ENCODE measurements at places on chromosomes 6 and 20. TPM values are rescaled to one million over a fixed set of nuclear protein-coding genes. Genes with fewer than 3 reads are reported as not detected.
A peak's percentile ranks its signal among the peaks of the same experiment; 100 is the strongest.

DNA sequence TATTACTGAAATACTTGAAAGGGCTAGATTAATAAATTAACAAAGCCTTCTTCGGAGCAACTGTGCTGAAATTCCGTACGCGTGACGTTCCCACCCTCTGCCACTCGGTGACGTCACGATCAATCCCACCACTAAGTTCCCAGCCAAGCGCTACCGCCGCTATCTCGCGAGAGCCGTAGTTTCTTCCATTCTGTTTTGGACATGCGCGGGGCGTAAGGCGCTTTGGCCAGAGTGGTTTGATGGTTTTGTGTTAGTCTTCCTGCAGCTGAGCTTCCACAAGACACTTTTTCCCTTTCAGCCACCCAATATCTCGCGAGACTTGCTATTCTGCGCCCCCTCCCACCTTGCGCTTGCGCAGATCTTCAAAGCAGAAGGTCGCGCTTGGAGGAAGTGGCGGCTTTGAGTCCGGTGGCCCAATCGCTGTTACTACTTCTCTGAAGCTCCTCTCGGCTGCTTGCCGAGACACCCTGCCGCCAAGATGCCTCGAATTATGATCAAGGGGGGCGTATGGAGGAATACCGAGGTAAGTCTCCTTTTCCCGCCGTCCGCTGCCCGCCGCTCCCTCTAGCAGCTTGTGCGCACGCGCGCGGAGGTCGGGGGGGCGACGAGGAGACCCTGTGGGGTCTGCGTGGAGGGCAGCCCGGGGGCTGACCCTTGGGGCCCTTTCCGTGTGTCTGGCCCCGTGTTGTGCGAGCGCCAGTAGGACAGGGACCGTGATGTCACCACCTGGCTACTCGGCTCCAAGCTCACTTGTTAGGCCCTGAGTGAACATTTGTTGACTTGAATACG lies at the start of gene CDC5L:
Gene CDC5L (plus strand): TSS at position 361 of the 789 bp plus-strand sequence. CDS start 118 bp downstream, at position 479.
- peak; percentile 98 for DNase-seq

- no peak for DNase-seq
Measured at GRCh38 chr6:126919947-126920346, 198.5 kb upstream of the RSPO3 start.

DNA sequence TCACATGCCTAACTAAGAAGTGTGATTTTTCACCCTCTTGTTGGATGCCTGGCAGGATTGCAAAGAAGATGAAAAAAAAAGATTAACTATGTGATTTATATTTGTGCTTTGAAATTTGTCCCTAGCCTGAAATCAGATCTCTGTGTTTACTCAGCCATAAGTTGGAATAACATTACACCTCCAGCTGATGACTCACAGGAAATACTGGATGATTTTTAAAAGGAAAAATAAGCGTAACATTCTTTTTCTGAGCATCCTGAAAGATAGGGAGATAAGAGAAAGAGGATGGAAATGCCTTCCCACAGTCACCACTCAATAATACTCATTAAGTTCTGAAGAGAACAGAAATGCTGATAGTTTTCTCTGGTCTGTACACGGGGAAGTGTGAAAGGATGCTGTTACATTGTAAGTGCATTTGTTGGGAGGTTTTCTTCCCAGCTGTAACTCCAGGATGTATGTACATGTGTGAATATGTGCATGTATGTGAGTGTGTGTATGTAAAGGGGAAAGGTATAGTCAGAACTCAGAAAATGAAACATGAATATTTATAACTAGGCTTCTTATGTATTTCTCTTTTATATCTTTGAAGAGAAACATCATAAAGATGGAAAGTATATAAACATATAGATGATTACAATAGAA lies 37.4 kb upstream of the RIPPLY2 start:
- DNase-seq = no peak

Gene C20orf204
- 0.60 TPM for total RNA-seq

Gene HTR1E
- total RNA-seq = 0.89 TPM

- DNase-seq = no peak
Measured at GRCh38 chr6:24969343-24969860, 33.6 kb upstream of the RIPOR2 start.

GRCh38 chr6:143804835-143805239 lies 38.3 kb upstream of the LTV1 start:
- DNase-seq = no peak

DNA sequence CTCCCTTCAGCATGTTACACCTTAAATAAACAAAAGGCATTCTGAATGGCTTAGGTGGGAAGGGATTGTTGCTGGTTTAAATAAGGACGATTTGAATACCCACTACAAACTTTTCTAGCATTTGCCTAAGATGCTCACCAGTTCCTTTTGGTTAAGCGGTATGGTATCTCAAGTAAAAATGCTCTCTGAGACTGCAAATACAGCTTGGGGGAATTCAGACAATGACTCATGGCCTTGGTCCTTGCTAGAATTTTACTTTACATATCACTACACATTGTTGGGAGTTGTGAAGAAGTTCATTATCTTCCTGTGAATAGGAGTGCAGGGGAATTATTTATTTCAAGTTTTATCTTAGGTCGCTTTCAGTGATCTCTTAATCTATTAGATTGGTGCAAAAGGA lies 670.7 kb downstream of the UTRN start:
- no peak for DNase-seq

GRCh38 chr6:6725468-6726209 lies 137.1 kb downstream of the LY86 start:
- no peak for DNase-seq

DNA sequence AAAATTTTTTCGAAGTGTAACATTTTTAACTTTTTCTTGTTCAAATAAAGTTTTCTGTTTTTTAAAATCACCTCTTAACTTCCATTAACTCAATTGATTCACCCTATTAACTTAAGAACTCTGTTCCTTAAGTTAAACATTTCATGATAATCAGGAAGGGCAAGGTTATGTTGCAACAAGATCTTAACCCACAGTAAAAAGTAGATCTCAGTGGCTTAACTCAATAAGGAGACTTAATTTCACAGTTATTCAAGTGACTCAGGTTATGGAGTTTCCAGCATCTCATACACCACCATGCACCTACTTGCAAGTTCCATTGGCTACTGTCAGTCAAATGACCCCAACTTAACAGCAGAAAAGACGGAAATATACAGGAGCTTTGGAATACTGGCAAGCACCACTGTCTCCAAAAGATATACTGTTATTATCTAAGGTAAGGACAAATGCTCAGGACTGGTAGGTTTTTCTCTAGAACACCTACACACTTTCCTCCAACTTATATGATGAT lies 11.2 kb downstream of the HLA-DQB1 start:
- no peak for DNase-seq

DNA sequence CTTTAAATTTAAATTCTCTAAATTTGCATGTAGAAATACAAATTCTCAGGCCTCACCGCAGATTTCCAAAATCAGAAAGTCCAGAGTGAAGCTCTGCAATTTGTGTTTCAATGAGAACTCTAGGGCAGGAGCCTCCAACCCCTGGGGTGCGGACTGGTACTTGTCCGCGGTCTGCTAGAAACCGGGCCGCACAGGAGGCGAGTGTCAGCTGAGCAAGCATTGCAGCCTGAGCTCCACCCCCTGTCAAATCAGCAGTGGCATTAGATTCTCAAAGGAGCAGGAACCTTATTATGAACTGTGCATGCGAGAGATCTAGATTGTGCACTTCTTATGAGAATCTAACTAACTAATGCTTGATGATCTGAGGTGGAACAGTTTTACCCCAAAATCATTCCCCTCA lies 203.0 kb upstream of the PCSK2 start:
- no peak for DNase-seq

Gene MROH8
- 4.6 TPM for total RNA-seq

DNA sequence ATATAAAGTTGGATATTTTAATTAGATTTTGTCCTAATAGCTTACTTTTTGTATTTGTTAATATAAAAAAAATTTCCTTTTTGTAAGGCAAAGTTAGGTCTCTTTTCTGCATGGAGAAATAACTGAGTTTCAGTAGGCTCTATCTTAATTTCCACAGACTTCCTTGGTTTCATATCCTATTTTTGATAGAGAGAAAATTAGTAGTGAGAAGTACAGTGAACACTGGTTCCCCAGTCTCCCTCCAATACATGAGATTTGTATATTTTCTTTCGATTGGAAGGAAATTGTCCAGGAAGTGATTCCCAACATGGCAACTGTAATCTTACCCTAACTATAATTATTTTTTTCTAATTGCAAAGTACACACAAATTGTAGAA lies 26.4 kb downstream of the TRIM27 start:
- DNase-seq = no peak

DNA sequence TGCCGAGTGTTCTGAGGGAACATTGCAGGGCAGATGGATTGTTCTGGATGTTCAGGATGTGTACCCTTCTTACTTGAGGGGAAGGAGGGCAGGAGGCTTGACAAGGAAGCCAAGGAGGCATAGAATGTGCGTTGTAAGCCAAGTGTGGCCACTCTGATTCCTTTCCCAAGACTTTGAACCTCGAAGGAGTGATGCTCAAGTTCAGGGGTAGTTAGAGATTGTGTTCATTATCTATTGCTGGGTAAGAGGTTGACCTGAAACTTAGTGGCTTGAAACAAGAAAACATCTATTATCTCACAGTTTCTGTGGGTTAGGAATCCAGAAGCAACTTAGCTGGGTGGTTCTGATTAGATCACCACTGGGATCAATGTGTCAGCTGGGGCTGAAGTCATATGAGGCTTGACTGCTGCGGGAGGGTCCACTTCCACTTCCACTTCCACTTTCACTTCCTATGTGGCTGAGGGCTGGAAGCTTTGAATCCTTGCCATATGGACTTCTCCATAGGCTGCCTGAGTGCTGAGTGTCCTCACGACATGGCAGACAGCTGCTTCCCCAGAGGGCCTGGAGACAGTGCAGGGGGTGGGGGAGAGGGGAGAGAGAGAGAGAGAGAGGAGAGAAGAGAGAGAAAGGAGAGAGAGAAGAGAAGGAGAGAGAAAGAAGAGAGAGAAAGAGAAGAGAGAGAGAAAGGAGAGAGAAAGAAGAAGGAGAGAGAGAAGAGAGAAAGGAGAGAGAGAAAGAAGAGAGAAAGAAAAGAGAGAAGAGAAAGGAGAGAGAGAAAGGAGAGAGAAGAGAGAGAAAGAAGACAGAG lies 6.9 kb upstream of the CD40 start:
- DNase-seq = peak; percentile 1

GRCh38 chr6:169654598-169655391 lies 47.0 kb downstream of the WDR27 start:
- peak; percentile 78 for DNase-seq

DNA sequence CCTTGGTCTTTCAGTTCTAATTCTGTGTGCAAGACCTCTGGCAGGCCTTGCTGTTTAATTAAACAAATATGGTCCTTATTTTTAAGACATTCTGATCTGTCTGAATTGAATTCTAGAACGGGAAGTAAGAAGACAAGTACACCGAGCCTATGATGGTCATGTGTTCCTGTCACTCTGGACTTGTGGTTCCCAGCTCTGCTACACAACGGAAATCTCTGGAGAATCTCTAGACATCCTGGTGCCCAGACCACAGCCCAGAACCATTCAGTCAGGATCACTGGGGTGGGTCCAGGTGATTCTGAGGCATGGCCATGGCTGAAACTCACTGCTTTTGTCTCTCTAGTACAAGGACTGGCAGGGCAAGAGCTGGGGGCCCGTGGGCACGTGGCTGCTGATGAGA lies 15.9 kb upstream of the KCNK16 start:
- DNase-seq = no peak

DNA sequence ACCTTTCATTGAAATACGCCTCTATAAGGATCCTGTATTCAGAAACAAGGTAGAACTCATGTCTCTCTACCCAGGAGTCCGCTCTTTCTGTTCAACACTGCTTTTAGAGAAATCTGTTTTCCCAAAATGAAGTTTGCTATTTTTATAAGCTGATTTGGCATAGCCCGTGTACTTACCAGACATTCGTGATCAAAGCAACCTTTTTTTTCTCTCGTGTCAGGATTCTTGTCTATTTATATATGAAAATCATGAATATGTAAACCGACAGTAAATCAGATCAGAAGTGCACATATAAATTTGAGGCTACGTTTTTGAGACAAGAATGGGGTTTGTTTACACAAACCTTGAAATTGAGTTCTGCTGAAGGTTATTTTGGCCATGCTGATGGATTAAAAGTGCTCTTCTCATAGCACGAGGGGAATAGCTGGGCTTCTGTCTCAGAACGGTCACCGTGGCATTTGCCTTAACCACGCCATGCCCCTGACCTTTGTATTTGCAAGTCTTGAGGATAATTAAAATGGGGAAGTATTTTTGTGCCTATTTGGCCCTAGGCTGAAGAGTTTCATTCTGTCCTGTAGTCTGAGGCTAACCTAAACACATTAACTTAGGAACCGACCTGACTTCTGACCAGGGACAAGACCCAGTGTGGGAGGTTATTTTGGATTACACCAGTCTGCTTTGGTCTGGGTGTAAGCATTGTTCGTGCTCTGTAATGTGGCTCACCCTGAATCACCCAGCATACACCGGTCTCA lies 118.6 kb downstream of the MAP3K4 start:
- DNase-seq = no peak
